ENCODE measurements at places on chromosomes 5 and 9.

- no peak for DNase-seq
These were observed 343 bp downstream of the LMX1B start for GRCh38 chr9:126614088-126614454.

GRCh38 chr9:133953976-133954709 is 38.0 kb downstream of the VAV2 start:
- no peak for DNase-seq

DNA sequence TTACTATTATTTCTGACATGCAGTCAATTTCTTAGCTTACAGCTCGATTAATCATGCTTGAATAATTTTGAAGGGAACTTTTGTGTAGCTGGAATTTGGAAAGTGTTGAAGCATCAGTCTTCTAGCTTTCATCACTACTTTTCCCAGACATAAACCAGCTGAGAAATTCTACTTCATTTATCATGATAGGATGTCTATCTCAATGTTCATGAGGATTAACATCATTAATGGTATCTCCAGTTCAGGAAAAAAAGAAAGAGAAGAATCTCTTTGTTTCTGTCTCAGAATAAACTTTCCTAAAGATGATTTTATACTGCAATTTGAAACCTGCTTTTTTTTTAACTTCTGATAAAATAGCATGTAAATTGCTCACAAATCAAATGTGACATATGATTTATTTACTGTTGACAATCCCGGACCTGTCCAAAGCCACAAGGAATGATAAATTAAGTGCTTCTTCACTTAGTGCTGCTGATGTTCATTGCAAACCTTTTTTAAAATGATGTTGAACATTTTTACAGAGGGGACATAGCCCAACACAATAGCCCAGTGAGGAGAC is 412.1 kb upstream of the CLINT1 start:
- no peak for DNase-seq

DNA sequence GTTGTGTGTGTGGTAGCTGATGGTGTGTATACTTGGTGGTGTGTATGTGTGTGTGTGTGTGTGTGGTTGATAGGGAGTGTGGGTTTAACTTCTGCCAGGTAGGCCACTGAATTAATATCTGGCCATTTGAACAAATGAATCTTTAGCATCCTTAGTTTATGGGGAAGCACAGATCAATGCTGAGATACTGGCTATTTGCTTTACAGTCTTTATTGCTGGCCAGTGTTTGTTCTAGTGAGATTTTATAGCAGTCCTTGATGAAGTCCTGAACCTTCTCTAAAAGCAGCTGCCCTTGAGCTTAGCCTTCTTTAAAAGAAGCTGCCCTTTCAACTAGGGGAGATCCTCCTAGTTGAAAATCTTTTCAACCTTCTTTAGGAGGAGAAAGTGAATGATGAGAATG is 69.3 kb downstream of the MACIR start:
- DNase-seq, result no peak

DNA sequence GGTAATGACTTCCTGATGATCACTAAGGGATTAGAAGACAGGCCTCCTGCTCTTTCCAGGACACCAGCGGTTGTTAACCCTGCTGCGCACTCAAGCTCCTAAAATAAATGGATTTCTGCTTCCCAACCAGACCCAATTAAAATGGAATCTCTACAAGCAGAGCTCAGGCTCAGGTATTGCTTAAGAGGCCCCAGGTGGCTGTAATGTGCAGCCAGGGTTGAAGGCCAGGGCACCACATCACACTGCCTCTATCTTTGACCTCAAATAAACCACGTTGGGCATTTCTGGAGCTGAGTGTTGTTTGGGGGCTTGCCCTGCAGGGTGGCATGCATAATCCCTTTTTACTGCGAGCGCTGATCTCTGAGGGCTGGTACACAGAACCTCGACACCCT is 108.0 kb downstream of the FBXO38 start:
- DNase-seq, result no peak

GRCh38 chr5:164191240-164191639 is 685.8 kb downstream of the MAT2B start:
- no peak for DNase-seq

DNA sequence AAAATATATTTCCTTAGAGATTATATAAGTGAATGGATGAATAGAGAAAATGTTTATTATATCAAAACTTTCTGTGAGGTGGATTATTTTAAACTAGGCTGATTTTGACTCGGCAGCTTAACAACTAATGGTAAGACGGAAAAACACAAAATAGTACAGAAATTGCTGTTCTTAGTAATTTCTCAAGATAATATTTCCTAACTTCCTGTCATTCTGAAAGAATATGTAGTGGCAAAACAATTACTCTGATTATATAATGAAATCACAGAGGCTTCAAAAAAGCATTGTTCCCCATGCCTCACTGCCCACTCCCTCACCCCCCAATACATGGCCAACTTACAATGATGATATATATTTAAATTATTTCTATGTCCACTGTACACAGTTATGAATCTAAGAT is 85.4 kb downstream of the YTHDC2 start:
- DNase-seq, result no peak

GRCh38 chr9:445033-445432 is 230.4 kb downstream of the DOCK8 start:
- DNase-seq, result no peak

DNA sequence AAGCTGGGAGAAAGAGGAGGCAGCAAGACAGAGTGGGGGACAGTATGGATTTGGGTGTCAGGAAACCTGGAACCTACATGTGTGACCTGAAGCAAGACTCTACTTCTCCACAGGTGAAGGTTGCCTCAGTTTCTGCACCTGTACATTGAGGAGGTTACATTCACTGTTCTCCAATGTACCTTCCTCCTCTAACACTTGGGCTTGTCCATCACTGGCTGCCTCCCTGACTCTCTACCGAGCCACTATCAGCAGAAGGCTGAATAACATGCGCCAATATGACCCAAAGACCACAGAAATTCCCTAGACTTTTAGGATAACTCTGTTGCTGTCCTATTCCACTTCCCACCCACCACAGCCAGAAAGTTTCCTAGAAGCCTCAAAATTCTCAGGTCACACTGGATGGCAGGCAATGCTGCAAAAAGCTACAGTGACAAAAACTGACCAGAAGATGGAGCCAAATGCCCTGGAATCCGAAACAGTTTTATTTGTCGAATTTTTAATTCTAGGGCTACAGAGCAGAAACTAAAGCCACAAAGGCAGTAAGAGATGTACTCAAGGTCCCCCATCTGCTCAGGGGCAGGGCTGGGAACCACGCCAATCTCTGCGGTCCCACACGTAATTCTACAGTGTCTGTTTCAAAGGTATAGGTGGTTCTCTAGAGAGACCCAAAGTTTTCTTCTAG is 64.4 kb downstream of the FAM114A2 start:
- peak; percentile 76 for DNase-seq

DNA sequence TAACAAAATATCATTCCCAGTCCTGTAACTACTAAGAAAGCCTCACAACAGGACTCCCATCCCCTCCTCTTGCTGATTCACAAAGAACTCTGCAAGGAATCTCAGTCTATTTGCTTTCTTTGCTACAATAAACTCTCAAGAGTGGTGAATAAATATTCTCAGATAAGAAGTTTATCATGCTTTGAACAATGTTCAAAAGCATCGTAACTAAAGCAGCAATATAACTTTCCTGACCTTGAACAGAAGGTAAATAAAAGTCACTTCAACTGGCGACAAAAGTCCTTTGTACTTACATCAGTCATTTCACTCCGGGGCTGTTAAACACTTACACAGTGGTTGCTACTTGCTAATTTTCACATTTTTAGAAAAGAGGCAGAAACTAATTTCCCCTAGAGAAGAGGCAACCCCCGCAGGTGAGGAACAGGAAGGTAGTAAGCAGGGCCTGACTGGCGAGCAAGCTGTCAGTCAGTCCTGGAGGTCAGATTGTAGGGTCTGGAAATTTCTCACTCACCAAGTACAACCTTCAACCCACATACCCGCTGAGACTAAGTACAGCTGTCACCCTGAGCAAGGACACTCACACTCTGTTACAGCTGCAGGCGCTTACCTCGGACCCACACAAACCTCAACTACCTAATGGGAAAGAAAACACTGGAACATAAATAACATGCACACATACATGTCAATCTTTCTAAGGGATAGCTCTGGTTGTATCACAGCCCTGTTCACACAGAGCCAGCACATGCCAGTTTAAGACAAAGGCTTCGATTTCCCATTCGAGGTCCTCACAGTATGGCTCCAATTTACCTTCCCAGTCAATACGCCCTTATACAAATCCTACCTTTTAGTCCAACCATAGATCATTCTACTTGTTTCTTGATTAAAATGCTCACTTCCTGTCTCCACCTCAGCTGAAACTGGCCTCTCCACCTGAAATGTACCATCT is 104.6 kb upstream of the RETREG1 start:
- no peak for DNase-seq

DNA sequence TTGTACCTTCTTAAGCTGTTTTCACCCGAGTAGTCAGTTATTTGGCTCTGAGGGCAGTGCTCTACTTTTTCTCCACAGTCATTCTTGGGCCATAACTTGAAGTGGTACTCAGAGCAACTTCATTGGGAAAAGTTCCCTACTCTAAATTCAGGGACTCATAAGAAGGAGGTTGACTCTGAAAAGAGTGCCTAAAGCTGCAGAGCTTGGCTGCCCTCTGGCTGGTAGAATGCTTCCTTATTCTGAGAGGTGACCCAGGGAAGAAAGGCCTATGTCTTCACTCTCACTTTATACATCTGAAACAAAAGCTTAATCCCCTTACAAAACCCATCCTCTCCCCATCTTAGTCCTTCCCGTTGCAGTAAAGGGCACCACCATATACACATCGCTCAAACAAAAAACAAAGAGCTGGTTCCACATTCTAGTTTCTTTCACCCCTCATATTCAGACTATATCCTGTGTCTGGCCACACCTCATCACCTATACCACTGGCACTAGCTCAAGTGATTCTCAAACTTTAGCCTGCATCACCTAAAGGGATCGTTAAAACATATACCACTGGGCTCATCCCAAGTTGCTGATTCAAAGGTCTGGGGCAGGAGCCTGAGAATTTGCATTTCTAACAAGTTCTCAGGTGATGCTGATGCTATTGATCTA is 7.9 kb downstream of the IGIP start:
- DNase-seq, result no peak

- no peak for DNase-seq
These were observed 929.9 kb downstream of the TLE4 start for GRCh38 chr9:80501635-80502034.

GRCh38 chr5:90484540-90484939 is 9.9 kb downstream of the POLR3G start:
- DNase-seq, result no peak

GRCh38 chr9:89806371-89807100 is 201.7 kb downstream of the GADD45G start:
- DNase-seq, result no peak

- no peak for DNase-seq
These were observed 865.0 kb upstream of the ACO1 start for GRCh38 chr9:31519424-31519823.

DNA sequence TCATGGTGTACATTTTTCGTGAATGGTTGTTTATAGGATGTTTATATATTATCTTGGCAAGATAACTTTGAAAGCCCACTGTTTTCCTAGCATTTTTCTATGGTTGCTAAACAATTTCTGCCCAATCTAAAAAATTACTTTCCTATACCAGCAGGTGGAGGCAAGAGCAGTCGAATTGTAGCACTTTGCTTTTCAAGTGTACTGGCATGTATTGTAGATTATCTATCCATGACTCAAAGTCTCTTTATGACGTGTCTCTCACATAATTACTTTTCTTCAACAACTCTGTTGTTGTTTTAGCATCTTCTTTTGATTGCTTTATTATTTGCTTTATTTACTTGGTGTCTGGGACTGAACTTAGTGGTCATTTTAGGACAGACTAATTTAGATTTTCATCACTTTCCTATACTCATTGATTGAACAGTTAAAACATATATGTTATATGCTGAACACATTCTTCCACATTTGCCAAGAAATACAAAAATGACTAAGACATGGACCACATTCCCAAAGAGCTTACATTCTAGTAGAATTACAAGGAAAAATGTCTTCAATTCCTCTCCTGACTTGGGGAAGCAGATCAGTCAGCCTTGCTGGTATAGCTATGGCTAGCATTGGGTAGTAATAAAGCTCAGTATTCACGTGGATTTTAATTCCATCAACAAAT is 20.7 kb downstream of the NLN start:
- DNase-seq, result peak; percentile 75

GRCh38 chr5:139394123-139394653 is 716 bp downstream of the PROB1 start:
- peak; percentile 59 for DNase-seq

GRCh38 chr5:85017261-85017660 is 632.6 kb upstream of the EDIL3 start:
- DNase-seq, result no peak

- DNase-seq, result peak; percentile 99
These were observed at the start of gene TENT4A for GRCh38 chr5:6713274-6714225. Gene TENT4A, plus strand, starts transcription at chr5:6713432. Its CDS starts 552 bp downstream, at chr5:6713984.
